ENCODE measurements at places on chromosomes 5 and 9.

GRCh38 chr5:100306000-100306399 is 229.2 kb upstream of the FAM174A start:
- no peak for DNase-seq

- no peak for DNase-seq
Observed at GRCh38 chr5:16666883-16667398, 50.1 kb upstream of the RETREG1 start.

DNA sequence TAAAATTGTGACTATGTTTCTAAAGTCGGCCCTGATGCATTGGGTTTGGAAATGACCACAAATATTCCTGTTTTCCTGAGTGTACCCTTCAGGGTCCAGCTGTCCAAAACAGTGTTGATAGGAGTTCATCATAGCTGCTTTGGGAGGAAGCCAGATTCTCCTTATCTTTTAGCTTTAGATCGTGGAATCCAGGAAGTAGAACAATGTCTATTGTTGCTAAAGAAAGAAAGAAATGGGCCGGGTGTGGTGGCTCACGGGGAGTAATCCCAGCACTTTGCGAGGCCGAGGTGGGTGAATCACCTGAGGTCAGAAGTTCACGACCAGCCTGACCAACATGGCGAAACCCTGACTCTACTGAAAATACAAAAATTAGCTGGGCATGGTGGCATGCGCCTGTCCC is 9.5 kb downstream of the CAVIN4 start:
- no peak for DNase-seq

DNA sequence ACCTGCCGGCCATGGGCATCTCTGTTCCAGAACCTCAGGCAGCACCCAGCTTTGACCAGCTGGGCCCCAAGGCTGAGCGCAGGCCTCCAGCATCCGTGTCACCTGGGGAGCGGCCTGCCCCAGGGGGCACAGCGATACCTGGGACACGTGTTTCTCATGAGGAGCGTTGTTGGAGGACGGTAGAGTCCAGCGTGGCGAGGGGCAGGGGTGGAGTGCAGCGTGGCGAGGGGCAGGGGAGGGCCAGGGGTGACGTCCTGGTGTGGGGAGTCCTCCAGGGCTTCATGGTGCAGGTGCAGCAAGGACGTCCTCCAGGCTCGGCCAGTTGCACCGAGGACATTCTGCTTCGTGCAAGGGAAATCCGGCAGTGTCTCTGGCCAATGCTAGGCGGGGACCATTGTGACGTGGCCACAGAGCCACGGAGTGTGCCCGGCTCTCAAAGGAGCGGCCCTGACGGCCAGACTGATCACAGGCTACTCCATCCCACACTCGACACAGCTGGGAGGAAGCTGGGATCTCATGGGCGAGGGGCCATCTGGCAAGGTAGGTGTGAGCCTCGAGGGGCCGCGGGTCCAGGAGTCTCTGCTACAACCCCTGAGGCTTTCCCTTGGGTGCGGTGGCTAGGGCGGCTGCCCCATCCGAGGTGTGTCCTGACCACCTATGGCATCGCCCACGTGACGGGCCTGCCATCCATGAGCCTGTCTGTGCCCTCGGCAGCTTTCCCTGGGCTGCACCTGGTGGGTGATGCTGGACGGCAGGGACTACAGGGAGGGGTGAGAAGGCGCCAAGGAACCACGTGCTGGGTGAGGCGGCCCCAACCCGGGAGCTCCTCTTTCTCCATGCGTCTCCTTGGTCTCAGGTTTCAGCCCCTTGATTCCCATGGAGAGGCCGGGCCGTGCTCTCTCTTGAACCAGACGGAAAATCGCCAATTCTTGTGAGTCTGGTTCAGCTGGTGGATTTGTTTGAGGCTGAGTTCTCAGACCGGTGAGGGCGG is 33.8 kb downstream of the SLC9A3 start:
- peak; percentile 31 for DNase-seq

DNA sequence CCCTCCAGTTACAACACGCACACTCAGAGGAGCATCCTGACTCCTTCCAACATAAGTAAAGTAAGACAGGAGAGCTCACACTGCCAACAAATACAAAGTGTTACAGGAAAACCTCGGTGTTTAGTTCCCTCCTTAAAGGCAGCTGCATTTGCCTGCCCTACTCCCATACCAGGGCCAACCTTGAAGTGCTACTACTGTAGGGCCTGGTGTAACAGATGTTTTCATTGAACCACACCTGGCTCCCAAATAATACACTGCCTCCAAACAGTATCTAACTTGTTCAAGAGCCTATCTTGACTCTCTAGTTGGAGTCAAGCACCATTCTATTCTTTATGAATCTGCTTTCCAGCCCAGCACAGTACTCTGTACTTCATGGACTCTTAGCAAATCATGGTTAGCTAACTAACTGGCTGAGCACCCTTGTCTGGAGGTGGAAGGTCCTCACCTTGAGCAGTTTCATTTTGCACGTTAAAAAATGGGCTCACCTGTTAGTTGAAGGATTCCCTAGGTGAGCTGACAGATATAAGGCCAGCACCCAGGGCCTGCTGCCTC is 34.6 kb downstream of the TTC39B start:
- DNase-seq, result peak; percentile 55

- no peak for DNase-seq
Observed at GRCh38 chr9:32992595-32993238, 8.7 kb downstream of the APTX start.

- no peak for DNase-seq
Observed at GRCh38 chr5:134460551-134460950, 48.9 kb upstream of the CDKN2AIPNL start.

- DNase-seq, result no peak
Observed at GRCh38 chr5:43401827-43402226, 10.4 kb downstream of the CCL28 start.

DNA sequence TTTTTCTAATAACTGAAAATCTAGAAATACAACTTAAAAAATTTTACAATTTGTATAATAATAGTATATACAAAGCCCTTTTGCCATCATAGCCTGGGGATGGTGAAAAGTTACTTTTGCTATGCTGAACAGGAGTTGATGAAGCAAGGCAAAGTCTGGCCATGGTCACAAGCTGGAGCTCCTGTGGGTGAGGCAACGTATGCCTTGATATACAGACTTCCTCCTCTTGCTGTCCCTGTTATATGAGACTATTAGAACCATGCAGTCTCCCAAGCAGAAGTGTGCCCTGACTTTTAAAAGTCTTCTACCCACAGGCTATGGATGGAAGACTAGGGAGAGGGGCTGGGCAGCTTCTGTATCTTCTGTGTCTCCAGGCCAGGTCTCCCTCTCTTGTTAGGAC is 15.7 kb downstream of the FAM151B start:
- no peak for DNase-seq

DNA sequence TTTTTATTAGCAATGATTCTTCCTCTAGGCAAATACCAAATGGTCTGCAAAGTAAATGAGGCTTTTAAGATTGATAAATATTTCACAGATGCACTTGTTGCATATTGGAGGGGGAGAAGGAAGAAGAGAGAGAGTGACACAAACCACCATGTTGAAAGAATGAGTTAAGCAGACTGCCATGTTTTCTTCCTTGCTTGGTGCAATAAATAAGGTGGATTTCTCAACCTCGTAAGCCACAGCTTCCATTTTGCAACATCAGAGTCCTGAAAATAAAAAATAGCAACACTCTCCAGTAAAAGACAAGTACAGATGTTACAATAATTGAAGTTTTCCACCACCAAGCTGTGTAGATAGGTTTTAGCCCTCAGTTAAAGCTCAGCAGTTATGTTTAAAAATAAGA is 202.9 kb downstream of the SGCD start:
- DNase-seq, result no peak

- DNase-seq, result no peak
Observed at GRCh38 chr9:89631384-89631783, 26.6 kb downstream of the GADD45G start.

GRCh38 chr5:128869970-128870369 is 95.3 kb upstream of the SLC27A6 start:
- no peak for DNase-seq

GRCh38 chr5:13536933-13537332 is 407.6 kb downstream of the DNAH5 start:
- DNase-seq, result no peak

DNA sequence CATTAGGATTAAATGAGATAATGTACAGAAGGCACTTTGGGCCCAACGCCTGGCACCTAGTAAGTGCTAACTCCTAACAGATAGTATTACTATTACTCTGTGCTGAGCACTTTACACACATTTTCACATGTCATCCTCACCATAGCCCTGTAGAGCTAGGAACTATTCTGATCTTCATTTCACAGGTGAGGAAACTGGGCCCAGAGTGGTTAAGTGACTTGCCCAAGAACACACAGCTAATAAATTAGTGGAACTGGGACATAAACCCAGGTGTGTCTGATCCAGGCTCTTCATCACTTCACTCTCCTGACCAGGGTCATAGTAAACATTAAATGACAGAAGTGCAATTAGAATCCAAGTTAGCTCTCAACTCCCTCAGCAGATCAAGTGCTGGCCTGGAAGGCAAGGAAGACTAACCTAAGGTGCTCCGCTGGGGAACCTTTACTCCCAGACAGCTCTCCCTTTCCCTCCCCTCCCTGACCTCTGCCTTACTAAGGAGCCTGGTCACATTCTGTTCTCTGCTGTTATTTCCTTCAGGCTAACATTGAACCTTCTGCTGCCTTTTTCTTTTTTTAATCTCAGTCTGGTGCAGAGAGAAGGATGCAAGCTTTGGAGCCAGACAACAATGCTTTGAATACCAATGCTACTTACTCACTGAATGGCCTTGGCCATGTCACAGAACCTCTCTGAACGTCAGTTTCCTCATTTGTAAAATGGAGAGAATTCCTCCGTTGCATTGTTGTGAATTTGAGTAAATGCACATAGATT is 4.1 kb upstream of the ADRA1B start:
- DNase-seq, result no peak

- DNase-seq, result no peak
Observed at GRCh38 chr5:33223563-33224284, 217.0 kb upstream of the TARS1 start.

DNA sequence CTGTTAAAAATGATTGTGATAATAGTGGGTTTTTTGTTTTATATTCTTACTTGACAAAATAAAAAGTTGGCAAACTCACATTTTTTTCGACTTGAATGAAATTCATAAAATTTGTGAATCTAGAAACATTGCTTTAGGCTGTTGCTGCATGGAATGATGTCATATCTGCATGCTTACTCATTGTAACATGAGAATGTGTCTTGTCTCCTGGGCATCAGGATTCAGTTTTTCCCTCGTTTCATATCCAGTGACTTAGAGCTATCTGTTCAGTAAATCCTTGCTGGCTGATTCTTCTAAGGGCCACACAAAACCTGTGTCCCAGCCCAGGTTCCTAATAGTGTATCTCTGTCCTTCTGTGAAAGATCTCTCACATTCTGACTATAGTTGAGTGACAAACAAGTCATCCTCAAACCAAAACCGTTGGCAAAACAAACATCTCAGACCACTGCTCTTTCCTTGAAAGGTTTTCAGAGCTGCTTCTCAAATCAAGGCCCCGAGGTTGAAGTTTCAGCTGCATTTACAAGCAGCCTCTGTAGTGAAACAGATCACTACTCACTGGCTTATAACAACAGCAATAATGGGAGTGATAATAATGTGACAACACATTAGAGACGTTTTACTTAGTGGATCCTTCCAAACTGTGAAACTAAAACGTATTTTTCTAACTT is 95.0 kb downstream of the NPR3 start:
- no peak for DNase-seq

DNA sequence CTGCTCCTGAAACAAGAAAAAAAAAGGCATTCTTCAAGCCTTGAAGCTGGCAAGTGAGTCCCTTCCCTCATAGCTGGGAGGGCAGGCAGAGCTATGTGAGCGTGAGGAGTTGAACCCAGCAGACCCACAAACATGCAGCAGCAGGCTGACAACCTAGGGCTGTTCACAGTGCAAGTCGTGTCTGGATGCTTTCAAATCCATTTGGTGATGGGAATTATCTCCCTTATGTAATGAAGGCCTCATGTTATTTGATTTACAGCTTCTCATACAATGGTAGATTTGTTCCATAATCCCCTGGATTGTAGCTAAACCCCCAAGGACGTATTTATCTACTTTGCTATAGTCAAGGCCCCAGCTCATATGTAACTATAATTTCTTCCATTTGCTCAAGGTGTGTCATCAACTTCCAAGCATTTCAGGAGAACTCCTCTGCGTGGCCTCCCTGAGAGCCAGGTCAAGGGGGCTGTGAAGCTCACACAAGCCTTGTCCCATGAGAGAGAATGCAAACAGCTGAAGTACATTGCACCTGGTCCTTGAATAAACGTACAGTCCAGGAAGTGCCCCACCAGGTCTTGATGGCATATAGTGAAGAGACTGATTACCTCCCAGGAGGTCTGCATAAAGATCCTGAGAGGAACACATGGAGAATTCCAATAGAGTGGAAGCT is 124.8 kb upstream of the SLC1A3 start:
- DNase-seq, result no peak

GRCh38 chr5:121707178-121707577 is 144.5 kb upstream of the FTMT start:
- DNase-seq, result no peak

Data from NCI-H187 (cell line).